Stimulated activated CD8-positive, alpha-beta memory T cell treated with anti-CD3 and anti-CD28 coated beads, Interleukin-4, amount 100 ng/mL, for 4 hours (primary cell): ENCODE measurements at places on chromosomes 11 and 22.
A peak's percentile ranks its signal among the peaks of the same experiment; 100 is the strongest.

GRCh38 chr22:20211997-20212753, 55.9 kb downstream of the RTN4R start:
- DNase-seq: no peak

DNA sequence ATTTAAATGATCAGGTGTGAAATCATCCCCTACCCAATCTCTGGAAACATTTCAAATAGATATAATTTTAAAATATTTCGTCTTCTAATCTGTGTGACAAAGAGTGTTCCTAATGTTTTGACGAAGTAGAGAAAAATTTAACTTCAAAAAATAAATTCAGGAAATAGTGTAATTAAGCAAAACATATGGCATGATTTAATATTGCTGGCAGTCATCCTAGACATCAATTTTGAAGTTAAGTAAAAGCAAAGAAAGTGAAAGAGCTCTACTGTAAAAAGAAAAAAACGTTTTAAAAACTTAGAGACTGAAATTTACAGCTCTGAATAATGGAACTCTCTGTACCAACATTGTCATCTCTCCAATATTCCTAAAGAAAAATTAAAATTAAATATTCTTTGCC, 1062.3 kb downstream of the LRRC4C start:
- DNase-seq: no peak

GRCh38 chr11:35313066-35313759, 106.1 kb downstream of the SLC1A2 start:
- DNase-seq: no peak

DNA sequence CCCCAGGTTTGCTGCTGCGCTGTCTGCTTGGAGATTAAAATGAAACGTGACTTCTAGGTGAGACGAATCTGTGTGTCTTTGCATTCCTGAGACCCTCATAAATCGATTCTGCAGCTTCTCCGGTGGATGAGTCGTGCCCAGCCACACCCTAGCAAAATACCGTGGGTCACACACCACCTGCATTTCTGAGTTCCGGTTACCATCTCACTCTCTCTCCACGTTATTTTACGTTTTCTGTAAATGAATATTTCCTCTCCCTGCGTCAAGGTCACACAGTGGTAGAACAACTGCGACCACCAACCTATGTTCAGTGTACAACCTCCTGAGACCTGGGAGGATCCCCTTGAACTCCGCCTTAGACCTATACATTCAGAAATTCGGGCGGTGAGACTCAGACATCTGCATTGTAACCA, 1.1 kb downstream of the YWHAH start:
- DNase-seq: no peak

- no peak for DNase-seq
Observed at GRCh38 chr22:46951350-46951749, 188.9 kb downstream of the TBC1D22A start.

DNA sequence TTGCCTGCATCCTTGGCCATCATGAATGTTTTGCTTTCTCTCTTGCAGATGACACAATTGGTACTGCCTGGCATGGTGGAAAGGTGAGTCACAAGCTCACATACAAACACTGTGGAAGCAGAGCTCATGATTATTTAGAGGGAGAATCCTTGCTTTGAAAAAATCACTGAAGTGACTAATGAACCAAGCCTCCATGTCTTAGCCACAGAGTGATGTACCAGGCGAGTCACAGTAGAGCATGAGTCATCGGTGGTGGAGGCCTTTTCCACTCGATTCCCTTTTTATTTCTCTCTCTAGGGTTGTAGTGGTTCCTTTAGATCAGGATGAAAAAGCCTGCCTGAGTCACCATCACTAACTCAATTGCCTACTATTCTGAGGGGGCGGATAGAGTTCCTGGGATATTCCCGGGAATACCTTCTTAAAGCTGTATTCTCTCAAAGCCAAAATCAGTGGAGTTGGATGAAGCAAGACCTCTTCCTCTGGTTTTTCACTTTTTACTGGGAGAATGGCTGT, 49.6 kb upstream of the ALKBH3 start:
- DNase-seq: peak; percentile 19

DNA sequence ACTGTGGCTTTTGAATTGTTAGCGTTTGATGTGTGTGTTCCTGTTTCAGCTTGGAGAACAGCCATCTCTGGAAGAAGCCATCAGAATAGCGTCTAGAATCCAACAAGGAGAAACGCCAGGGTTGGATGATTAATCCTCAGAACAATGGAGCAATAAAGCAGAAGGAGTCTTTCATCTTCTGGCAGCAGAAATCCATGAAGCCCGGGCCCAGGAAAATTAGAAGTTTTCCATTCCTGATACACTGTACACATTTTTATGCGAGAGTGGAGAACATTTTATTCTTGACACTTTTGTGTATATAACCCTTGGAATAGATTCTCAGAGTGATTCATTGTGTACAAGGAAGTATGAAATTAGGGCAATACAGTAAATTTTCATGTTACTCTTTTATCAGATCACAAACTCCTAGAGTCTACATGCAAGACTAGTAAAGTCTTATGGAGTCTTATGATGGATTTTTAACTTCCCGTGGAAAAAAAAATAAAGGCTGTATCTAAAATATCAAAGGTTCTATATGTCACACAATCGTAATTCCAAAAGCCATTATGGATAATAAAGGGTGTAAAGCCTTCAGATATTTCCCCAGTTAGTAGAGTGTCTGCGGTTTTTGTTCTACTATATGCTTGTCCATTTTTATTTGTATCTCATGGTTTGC, 45.9 kb upstream of the WEE1 start:
- DNase-seq: no peak

- DNase-seq: no peak
Observed at GRCh38 chr11:266676-267439, 11.3 kb upstream of the NLRP6 start.

GRCh38 chr22:38228326-38228872, 26.6 kb downstream of the MAFF start:
- no peak for DNase-seq

DNA sequence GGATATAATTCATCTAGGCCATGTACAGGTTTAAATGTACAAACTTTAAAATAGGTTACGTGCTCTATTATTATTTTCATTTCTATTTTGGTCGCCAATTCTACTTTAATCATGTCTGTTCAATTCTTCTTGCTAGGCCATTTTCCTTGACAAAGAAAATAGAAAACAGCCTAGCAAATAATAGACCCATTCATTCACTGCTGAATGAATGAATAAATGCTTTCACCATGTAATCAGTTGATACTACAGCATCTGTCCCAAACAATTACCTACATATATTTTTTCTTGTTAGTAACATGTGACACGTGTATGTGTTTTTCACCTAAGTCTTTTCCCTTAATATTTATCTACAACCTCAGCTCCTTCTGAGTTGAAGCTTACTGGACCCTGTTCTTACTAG, 27.5 kb downstream of the SNX19 start:
- DNase-seq: no peak

- no peak for DNase-seq
Observed at GRCh38 chr11:94168882-94169281, 40.2 kb downstream of the PANX1 start.

DNA sequence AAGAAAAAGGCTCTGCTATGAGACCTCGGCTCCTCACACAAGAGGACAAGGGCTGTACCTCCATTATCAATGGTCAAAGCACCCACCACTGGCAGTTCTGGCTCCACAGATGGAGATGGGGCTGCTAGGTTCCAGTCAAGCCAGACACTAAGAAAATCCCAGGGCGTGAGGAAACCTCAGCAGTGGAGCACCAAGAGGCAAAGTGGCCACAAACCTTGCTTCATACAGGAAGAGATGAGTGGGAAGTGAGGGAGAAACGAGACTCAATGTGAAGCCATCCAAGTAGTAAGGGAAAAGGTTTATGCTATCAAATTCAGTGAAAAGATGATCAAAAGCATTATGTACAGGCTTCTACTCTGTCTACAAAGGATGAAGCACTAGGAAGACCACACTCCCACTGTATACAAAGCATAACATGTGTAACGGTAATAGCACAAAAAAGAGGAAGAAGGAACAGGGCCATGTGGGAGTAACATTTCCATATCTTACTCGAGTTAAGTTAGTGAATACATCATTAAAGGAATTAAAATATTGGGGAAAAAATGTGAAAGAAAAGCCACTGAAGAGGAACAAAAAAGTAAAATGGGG, 27.0 kb downstream of the POLDIP3 start:
- DNase-seq: no peak

GRCh38 chr11:105226766-105227165, 87.2 kb upstream of the CARD18 start:
- DNase-seq: no peak

DNA sequence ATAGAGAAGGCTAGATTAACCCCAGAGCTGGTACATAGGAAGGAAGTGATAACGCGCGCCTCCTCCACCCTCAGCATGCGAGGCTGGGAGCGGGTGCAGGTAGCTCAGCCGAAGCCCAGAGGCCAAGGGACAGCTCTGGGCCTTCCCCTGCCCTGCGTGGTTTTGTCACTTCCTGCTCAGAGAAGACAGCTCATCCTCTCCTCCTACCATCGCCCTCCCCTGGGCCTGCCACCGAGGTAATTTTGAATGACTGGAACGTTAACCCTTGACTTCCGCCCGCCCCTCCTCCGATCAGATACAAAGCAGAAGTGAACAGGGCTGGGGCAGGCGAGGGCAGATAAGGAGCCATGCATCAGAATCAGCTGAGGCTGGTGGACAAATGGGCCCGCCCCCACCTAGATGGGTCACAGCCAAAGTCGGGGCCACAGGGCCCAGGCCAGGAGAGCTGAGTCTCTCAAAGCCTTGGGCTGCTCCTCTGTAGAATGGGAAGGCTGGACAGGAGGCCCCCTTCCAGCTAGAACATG, 1.6 kb downstream of the RAC2 start:
- peak; percentile 90 for DNase-seq

DNA sequence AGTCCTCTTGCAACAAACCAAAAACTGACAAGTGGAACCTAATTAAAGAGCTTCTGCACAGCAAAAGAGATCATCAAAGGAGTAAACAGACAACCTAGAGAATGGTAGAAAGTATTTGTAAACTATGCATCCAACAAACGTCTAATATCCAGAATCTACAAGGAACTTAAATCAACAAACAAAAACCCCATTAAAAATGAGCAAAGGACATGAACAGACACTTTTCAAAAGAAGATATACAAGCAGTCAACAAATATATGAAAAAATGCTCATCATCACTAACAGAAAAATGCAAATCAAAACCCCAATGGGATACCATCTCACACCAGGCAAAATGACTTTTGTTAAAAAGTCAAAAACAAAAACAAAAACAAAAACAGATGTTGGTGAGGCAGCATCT, 33.7 kb downstream of the ZNF214 start:
- DNase-seq: no peak
